Activated CD4-positive, alpha-beta T cell treated with anti-CD3 and anti-CD28 coated beads, Interleukin-2, amount 50 U/mL, for 16 hours (primary cell): ENCODE measurements at places on chromosomes 12 and 14.

GRCh38 chr12:25925064-25925463 lies 33.4 kb upstream of the RASSF8 start:
- DNase-seq: no peak

- peak; percentile 35 for DNase-seq
Observed at GRCh38 chr12:101670007-101670671, 27.3 kb upstream of the CHPT1 start.

GRCh38 chr14:52661314-52661713 lies 34.0 kb downstream of the ERO1A start:
- peak; percentile 18 for DNase-seq

- no peak for DNase-seq
Observed at GRCh38 chr12:106039242-106039641, 99.5 kb downstream of the NUAK1 start.

GRCh38 chr12:124848621-124849380 lies 14.9 kb downstream of the SCARB1 start:
- no peak for DNase-seq

GRCh38 chr12:25743679-25744215 lies 190.7 kb upstream of the LMNTD1 start:
- no peak for DNase-seq

GRCh38 chr12:16168078-16168477 lies 109.4 kb downstream of the SLC15A5 start:
- DNase-seq: no peak

DNA sequence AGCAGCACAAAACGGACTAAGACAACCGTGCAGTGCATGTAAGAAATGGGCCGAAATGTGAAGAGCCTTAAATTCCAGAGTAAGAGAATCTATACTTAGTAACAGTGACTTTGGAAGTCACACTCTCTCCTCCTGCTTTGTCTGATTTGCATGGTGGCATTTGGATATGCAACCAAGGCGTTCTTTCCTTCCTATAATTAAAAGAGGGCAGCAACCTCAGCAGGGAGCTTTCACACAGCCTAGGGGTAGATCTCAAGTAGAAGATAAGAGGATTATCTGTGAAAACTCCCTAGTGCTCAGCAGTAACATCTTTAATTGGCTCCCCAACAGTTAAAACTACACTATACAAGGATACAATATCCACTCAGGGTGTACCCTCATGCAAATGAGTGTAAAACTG lies 16.5 kb downstream of the GMFB start:
- no peak for DNase-seq

- DNase-seq: no peak
Observed at GRCh38 chr12:57781244-57781643, 1.3 kb upstream of the TSFM start.

DNA sequence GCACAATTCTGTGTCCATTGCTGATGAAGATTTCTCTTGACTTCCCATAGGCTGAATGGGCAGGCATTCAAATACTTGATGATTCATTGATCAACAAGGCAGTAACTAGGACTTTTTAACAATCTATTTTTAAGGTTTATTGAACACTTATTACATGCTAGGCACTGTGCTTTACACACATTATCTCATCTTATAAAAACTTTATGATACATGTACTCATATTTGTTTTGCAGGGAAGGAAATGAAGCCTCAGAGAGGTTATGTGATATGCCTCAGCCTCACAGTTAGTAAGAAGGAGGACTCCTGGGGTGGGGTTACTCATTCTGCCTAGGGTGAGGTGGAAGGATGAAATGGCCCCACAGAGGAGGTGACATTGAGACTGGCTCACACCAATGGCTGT lies 12.9 kb upstream of the EMP1 start:
- peak; percentile 50 for DNase-seq

- DNase-seq: no peak
Observed at GRCh38 chr12:94495445-94496115, 35.9 kb upstream of the CEP83 start.

GRCh38 chr14:64158608-64159007 lies 135.6 kb downstream of the ESR2 start:
- no peak for DNase-seq

DNA sequence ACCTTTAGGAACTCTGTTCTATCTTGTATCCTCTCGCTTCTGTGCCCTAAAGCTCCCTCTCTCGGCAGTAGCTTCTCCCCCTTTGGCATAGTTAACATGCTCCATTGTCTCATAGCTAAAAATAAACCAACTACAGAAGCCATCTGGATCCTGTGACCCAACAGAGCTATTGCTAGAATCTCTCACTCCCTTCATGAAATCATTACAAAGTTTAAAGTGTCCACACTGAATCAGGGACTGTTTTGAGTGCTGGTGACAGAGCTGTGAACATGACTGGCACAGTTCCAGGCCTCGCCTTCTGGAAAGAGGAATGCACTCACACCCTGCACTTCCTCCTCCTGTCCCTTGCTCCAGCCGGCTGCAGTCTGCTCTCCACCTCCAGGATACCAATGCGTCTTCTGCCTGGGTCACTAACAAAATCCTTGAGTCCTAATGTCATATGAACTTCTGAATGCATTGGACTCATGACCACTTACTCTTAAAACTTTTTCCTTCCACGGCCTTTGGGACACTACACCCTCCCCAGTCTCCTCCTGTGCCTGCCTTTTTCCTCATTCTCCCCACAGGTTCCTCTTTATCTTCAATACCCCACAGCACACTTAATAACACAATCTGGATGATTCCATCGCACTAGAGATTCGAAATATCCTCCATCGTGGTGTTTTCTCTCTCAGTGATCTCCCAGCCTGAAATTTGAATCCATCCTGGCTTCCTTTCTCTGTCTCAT lies 13.2 kb downstream of the PLBD1 start:
- DNase-seq: no peak
